HFF-Myc (cell line): ENCODE measurements at places on chromosomes 2 and 18.

GRCh38 chr2:61165946-61166345, 4.0 kb downstream of the C2orf74 start:
- DNase-seq: no peak

- DNase-seq: peak; percentile 11
Observed at GRCh38 chr2:210169516-210170195, 1.6 kb downstream of the KANSL1L start.

DNA sequence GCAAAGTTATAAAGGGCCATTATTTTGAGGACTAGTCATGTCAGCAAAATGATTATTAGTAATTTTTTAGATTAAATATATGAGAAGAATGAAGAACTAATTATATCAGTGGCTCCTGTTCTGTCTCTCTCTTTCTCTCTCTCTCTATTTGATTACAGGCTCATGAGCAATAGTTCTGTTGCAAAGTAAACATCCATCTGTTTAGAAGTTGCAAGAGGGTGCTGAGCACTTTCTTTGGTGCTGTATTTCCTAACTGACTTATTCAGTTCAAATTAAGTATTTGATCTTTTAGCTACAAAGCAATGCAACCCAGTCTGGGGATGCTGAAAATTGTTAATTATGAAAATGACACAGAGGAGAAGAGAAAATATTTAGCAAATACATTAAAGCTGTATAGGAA, 408.1 kb upstream of the UBE2E3 start:
- no peak for DNase-seq

- DNase-seq: no peak
Observed at GRCh38 chr2:113795405-113795920, 39.0 kb upstream of the SLC35F5 start.

- DNase-seq: no peak
Observed at GRCh38 chr18:7413906-7414305, 153.2 kb upstream of the PTPRM start.

GRCh38 chr18:46471809-46472498, 185.1 kb downstream of the LOXHD1 start:
- DNase-seq: no peak

- DNase-seq: no peak
Observed at GRCh38 chr2:227846831-227847230, 24.6 kb upstream of the DAW1 start.

DNA sequence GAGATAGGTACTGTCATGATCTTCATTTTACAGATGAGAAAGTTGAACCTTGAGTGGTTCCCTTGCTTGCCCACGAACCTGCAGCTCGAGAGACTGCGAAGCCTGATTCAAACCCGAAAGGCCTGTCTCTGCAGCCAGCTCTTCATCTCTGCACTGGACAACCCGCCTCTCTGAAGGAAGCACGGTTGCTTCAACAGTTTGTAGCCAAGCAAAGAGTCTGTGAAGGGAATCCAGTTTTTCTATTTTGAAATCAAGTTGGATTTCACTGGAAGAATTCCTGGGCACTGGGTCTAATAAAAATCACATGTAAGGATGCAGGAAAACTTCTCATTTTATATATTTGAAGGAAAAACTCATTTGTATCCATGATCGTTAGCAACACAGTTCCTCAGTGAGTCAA, 21.3 kb upstream of the ICOS start:
- DNase-seq: no peak

DNA sequence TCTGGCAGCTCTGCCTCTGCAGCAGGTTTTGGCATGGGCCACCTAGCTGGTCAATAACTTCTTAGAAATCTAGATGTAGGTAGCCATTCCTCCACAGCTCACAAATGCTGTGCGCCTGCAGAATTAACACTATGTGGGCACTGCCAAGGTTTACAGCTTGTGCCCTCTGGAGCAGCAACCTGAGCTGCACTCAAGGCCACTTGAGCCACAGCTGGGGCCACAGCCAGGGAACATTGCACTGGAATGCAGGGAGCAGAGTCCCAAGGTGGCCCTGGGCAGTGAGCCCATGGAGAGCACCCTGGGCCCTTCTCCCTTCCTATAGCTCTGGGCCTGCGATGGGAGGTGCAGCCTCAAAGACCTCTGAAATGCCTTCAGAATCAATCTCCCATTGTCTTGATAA, 365.3 kb downstream of the SATB2 start:
- DNase-seq: no peak

DNA sequence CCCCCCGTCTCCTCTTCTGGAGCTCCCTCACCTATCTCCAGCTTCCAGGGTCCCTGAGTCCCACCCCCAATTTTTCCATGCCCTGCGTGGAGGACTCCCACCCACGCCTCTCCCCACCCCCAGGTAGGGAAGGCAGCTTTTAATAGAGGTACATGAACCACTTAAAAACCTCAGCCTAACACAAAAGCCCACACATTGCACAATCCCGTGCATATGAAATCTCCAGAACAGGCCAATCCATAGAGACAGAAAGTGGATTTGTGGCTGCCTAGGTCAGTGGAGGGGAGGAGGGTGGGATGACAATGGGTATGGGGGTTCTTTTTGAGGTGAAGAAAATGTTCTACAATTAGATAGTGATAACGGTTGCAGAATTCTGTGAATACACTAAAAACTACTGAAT, 145.6 kb downstream of the CABLES1 start:
- DNase-seq: no peak

DNA sequence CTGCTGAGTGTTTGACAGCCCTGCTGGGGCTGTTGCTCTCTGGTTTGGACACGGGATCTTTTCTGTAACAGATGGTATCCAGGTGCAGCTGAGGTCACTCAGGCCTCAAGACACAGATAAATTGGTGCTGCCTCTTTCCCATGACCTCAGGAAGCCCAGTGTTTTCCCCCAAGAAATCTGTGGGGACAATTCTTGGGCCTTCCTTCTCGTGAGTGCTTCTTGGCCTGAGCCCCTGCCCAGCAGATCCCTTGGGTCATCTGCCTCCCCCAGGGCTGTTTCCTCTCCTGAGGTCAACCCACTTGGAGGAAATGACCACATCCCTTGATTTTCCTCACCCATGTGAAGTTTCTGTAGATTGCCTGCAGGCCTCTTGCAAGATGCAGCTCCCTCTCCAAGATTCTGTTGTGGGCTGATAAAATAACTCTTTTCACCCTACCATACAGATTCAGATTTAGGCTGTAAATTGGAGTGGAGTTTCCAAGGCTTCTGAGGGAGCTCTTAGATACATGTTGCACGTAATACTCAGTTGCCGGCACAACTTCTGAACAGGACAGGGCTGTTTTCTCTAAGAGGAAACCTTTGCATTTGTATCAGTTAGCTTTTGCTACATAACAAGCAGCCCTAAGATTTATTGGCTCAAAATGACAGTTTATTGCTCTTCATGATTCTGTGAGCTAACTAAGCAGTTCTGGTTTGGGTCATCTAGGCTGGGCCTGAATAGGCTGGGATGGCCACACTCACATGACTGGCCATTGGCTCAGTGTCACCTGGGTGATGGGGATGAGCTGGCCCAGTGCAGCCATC, 13.1 kb downstream of the ZAP70 start:
- DNase-seq: no peak

DNA sequence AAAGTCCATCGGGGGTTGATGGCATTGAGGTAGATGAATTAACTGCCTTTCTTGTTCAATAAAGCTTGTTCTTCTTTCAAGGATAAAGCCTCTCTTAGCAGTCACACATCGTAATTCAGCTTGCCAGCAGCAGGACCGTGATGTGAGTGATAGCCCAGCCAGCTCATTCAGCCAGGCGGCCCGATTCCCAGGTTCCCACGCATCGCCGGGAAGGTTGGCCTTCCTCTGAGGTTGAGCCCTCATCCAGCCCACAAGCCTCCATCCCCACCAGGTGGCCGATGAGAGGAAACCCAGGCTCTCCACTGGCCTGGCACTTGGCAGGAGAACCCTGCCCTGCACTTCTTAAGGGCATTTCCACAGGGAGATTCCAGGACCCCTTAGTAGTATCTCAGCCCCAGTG, 4.7 kb downstream of the AGAP1 start:
- DNase-seq: no peak

GRCh38 chr2:76050196-76050595, 339.5 kb upstream of the GCFC2 start:
- no peak for DNase-seq

DNA sequence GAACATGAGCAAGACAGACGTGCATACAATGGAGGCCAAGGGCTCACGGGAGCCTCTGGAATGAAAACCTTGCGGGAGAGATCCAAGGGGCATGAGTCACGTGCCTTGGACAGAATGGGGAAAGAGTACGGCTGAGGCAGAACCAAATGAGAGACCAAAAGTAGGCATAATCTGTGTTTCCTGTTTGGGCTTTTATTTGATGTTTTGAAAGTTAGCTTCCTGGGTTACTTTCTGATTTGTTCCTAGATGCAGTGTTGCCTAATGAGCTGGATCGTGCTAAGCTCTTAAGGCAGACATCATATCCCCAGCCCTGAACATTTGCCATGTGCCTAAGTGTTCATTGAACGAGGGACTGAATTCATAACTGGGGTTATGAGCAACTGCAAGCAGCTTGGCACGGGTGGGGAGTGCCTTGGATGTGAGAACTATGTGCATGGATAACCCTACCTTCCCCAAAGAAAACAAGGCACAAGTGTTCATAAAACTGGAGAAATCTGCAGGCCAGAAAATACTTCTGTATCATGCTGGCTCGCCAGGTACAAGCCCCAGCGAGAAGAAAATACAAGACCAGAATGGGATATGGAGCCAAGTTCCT, 60.3 kb upstream of the RPL31 start:
- DNase-seq: no peak

GRCh38 chr2:6934758-6935651, 17.8 kb downstream of the RNF144A start:
- DNase-seq: no peak

DNA sequence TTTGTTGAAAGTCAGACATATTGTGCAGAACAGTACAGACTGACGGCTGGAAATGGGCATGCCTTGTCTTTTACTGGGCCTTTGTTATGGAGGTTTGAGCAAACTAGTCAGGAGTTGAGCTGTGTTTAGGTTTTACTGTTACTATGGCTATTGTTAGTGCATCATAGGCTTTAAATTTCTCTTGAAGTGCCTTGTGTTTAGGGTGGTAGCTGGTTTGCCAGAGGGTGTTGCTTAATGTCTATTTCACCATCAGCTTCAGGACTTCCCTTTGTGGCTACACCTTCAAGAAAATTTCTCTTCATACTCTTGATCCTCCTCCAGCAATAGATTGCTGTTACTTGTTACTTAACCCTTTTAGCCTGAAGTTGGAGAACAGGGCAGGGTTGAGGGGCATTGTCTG, 104.6 kb downstream of the CAPN13 start:
- no peak for DNase-seq

DNA sequence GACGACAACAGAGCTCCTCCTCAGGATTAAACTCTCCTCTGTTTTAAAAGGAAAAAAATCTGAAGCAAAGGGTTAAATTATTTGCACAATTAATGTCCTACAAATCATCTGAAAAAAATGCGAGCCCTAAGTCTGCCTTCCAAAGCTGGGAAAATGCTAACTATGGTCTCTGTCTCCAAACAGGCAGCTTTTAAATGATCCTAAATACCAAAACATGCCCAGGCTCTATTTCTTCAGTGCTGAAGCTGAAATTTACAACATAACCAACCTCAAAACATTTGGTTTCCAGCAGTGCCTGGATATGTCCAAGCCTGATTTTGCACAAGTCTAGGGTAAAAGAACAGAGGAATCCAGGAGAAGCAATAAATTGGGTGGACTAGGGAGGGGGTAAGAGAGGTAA, 57.2 kb downstream of the LBH start:
- DNase-seq: no peak

- DNase-seq: peak; percentile 78
Observed at GRCh38 chr2:182066400-182067087, 80.9 kb downstream of the PPP1R1C start.

- no peak for DNase-seq
Observed at GRCh38 chr2:27912512-27912911, 22.0 kb downstream of the BABAM2 start.

DNA sequence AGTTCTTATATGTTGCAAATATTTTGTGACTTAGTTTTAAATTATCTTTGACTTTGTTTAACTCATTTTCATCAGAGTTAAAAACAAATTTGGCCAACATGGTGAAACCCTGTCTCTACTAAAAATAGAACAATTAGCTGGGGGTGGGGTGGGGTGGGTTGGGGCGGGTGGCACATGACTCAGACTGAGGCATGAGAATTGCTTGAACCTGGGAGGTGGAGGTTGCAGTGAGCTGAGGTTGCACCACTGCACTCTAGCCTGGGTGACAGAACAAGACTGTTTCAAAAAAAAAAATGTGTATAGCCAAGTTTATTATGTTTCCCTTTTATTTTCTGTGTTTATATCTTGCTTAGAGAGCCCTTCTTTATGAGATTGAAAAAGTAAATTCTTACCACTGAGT, 14.2 kb upstream of the LIPG start:
- no peak for DNase-seq
